Thymus (tissue), 14 donors: ENCODE measurements at places on chromosomes 3 and 15. TPM values are rescaled to one million over a fixed set of nuclear protein-coding genes. Genes with fewer than 3 reads are reported as not detected.

Gene TMEM207
- not detected for total RNA-seq

Gene LINGO1
- total RNA-seq: 0.24 TPM

Gene EPHA6
- 1.3 TPM for total RNA-seq

Gene HYKK
- 2.2 TPM for total RNA-seq

Gene BCL2A1
- 30.5 TPM for total RNA-seq

Gene NPAP1
- total RNA-seq: under 0.01 TPM

Gene TNFSF10
- 36.9 TPM for total RNA-seq
